Tibial nerve (tissue), 4 donors: ENCODE measurements at places on chromosomes 2 and 18.

GRCh38 chr2:160730296-160730995 is 236.8 kb upstream of the RBMS1 start:
- H3K36me3 ChIP-seq = no peaks in the 10 kb centered on the region
- no peak for DNase-seq
- H3K27me3 ChIP-seq = no peaks in the 10 kb centered on the region
- no peak overlapping the region for H3K4me3 ChIP-seq

- no peak overlapping the region for H3K4me3 ChIP-seq
- H3K27me3 ChIP-seq = no peaks in the 10 kb centered on the region
- no peaks in the 10 kb centered on the region for H3K36me3 ChIP-seq
- H3K27ac ChIP-seq = no peak overlapping the region
- DNase-seq = no peak
- peaks cover 2% of the 10 kb centered on the region for H3K4me1 ChIP-seq
These were observed 43.9 kb upstream of the GALR1 start for GRCh38 chr18:77205769-77206168.

DNA sequence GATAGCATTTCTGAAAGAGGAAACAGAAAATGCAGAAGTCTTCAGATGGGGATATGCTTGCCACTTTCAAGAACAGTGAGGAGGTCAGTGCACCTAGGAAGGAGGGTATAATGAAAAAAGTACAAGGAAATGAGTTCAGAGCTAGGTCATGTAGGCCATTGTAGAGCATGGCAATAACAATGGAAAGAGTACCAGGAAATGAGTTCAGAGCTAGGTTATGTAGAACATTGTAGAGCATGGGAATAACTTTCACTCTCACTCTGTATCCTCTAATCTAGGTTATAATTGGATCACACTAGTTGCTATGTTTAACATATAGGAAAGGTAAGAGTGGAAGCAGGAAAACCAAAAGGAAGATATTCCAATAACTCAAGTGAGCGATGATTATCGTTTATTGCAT is 12.3 kb downstream of the SCG2 start:
- H3K27ac ChIP-seq = no peak overlapping the region
- H3K36me3 ChIP-seq = no peaks in the 10 kb centered on the region
- no peaks in the 10 kb centered on the region for H3K27me3 ChIP-seq
- no peaks in the 10 kb centered on the region for H3K4me1 ChIP-seq
- DNase-seq = no peak

DNA sequence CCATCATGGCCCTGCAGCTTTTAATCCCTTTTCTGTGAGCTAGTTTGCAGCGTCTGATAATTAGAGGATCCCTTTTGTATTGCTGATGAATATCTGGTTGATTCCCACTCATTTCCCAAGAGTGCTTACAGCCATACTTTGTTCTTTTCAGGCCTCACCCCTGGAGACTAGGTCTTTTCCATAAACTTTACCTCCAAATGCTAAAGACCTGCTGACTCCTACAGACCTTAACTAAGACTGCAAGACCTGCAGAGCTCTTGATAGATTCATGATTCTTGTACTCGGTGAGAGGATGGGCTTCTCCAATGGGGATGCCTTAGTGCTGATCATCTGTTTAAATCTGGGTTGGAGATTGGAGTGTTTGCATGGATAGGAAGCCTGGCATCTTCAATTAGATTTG is 33.1 kb upstream of the DYNAP start:
- H3K36me3 ChIP-seq = no peaks in the 10 kb centered on the region
- DNase-seq = no peak
- H3K4me3 ChIP-seq = no peak overlapping the region
- no peaks in the 10 kb centered on the region for H3K27me3 ChIP-seq
- H3K4me1 ChIP-seq = no peaks in the 10 kb centered on the region
- no peak overlapping the region for H3K27ac ChIP-seq

- no peak for DNase-seq
- H3K27me3 ChIP-seq = no peaks in the 10 kb centered on the region
- peaks cover 10% of the 10 kb centered on the region for H3K4me1 ChIP-seq
- H3K36me3 ChIP-seq = no peaks in the 10 kb centered on the region
- no peak overlapping the region for H3K4me3 ChIP-seq
These were observed 21.8 kb downstream of the ZNF532 start for GRCh38 chr18:58886431-58886830.

DNA sequence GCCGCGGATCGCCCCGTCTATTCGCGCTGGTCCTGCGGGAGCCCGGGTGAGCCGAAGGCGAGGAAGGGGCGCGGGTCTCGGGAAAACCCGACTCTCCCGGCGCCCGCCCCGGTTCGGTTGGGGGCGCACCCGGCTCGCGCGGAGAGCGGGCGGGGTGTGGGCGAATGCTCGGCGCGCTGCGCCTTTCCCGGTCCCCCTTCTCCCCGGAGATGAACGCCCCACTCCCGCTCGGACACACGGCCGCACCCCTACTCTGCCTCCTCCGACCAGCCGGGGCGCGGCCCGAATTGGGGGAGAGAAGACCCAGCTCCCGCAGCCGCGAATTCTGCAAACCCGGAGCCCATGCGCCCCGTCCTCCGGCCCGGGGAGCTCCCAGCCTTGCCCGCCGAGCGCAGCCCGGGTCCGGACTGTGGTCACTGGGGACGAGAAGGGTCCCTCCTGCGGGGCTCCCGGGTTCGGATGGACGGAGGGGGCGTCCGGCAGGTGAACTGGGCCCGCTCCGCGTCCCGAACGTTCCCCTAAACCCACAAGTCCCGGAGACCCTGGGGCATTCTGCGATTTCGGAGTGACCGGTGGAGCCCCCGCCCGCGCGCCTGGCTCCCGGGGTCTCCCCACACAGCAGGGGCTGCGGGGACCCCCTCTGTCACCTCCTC is 734 bp downstream of the KCNG2 start:
- no peaks in the 10 kb centered on the region for H3K27me3 ChIP-seq
- H3K27ac ChIP-seq = no peak overlapping the region
- H3K4me3 ChIP-seq = peak overlapping the region; percentile 49
- peaks cover 17% of the 10 kb centered on the region for H3K4me1 ChIP-seq

- H3K4me1 ChIP-seq = no peaks in the 10 kb centered on the region
- no peak overlapping the region for H3K4me3 ChIP-seq
- DNase-seq = no peak
- H3K27me3 ChIP-seq = no peaks in the 10 kb centered on the region
- no peak overlapping the region for H3K27ac ChIP-seq
These were observed 196.0 kb downstream of the DCC start for GRCh38 chr18:52536039-52536438.

GRCh38 chr18:28123401-28124030 is 53.4 kb downstream of the CDH2 start:
- H3K4me1 ChIP-seq = peaks cover 19% of the 10 kb centered on the region
- no peaks in the 10 kb centered on the region for H3K36me3 ChIP-seq

- no peak overlapping the region for H3K27ac ChIP-seq
- H3K4me1 ChIP-seq = no peaks in the 10 kb centered on the region
- DNase-seq = no peak
- H3K4me3 ChIP-seq = no peak overlapping the region
These were observed 83.4 kb downstream of the MYCN start for GRCh38 chr2:16023506-16024360.

DNA sequence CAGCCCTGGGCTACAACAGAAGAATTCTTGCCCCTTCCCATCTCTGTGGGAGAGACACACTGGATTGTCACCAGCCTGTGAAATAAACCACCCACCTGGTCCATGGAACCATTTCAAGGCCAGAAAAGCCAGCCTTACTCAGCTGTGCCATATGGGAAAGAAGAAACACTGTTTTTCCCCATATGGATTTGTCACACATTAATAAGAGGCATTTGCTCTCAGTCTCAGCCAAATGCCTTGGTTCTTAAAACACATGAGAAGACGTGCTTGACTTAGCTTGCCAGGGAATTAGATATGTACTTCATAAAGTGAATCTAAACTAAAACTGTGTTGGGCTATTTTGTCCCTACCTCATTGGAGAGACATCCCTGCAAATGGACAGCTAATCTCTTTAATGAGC is 308.6 kb upstream of the TNP1 start:
- DNase-seq = no peak
- no peaks in the 10 kb centered on the region for H3K4me1 ChIP-seq
- no peaks in the 10 kb centered on the region for H3K27me3 ChIP-seq
- no peak overlapping the region for H3K4me3 ChIP-seq

DNA sequence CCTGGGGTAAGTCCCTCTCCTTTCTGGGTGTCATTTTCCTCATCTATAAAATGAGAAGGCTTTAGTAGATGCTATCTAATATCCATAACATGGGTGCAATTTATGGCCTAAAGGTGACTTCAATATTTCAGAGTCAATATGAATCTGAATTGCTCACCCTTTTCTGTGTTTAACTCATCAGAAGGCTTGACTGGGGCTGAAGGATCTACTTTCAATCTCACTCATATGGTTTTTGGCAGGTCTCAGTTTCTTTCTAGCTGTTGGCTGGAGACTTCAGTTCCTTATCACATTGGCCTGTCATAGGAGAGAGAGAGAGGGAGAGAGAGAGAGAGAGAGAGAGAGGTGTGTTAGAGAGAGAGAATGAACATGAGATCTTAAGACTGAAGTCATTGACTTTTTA is 343.7 kb upstream of the MEX3C start:
- no peak for DNase-seq
- H3K4me1 ChIP-seq = no peaks in the 10 kb centered on the region
- H3K4me3 ChIP-seq = no peak overlapping the region
- H3K27ac ChIP-seq = no peak overlapping the region
- no peaks in the 10 kb centered on the region for H3K27me3 ChIP-seq

DNA sequence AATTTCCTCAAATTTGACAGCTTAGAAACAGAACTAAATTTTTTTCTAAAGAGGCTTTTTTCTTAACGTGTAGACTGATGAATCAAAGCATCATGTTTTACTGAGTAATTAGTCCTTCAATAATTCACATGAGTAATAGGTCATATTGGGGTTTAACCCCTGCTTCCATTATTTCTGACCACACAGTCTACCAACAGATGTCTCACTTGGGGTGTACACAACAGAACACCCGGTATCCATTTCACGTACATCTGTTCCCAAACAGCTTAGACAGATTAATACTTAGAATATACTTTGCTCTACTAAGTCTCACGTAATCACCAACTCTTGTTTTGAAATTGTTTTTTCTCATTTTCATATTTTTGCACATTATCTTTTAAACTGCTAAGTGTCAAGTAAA is 14.8 kb downstream of the CERKL start:
- no peak for DNase-seq
- H3K27ac ChIP-seq = no peak overlapping the region
- H3K4me1 ChIP-seq = no peaks in the 10 kb centered on the region
- no peaks in the 10 kb centered on the region for H3K36me3 ChIP-seq

- H3K4me3 ChIP-seq = no peak overlapping the region
- no peak overlapping the region for H3K27ac ChIP-seq
- no peaks in the 10 kb centered on the region for H3K27me3 ChIP-seq
- no peaks in the 10 kb centered on the region for H3K36me3 ChIP-seq
- H3K4me1 ChIP-seq = peaks cover 6% of the 10 kb centered on the region
- no peak for DNase-seq
These were observed 159.8 kb upstream of the STK17B start for GRCh38 chr2:196331143-196331542.

- H3K36me3 ChIP-seq = no peaks in the 10 kb centered on the region
- no peaks in the 10 kb centered on the region for H3K4me1 ChIP-seq
- no peak overlapping the region for H3K27ac ChIP-seq
These were observed 908.5 kb upstream of the CNTNAP5 start for GRCh38 chr2:123116595-123116994.

GRCh38 chr2:240946654-240947053 is 40.5 kb downstream of the CROCC2 start:
- no peaks in the 10 kb centered on the region for H3K4me1 ChIP-seq
- no peak overlapping the region for H3K4me3 ChIP-seq
- no peaks in the 10 kb centered on the region for H3K36me3 ChIP-seq
- no peaks in the 10 kb centered on the region for H3K27me3 ChIP-seq
- no peak overlapping the region for H3K27ac ChIP-seq
- no peak for DNase-seq

- H3K27me3 ChIP-seq = no peaks in the 10 kb centered on the region
- no peaks in the 10 kb centered on the region for H3K36me3 ChIP-seq
- no peak overlapping the region for H3K27ac ChIP-seq
- DNase-seq = no peak
- H3K4me3 ChIP-seq = no peak overlapping the region
These were observed 199.7 kb downstream of the KCNS3 start for GRCh38 chr2:18078216-18078615.

- H3K4me3 ChIP-seq = no peak overlapping the region
- DNase-seq = no peak
- no peaks in the 10 kb centered on the region for H3K27me3 ChIP-seq
- no peak overlapping the region for H3K27ac ChIP-seq
- no peaks in the 10 kb centered on the region for H3K36me3 ChIP-seq
These were observed 86.6 kb downstream of the ASB1 start for GRCh38 chr2:238513346-238513745.

DNA sequence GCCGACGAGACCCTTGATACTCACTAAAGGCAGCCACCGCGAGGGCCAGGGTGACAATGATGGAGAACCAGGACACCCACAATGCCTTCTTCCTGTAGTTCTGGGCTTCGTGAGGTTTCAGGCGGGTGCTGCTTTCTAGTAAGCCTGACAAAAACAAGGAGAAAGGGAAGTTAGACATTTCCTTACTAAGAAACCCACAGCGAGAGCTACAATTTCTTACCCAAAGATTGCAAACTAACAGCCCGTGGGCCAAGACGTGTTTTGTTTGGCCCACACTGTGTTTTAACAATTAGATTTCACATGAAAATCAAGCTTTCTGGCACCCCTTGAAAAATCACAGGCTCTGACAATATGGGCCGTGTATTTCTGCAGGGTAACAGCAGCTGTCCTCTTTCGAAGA is 5.6 kb downstream of the TMEM163 start:
- no peak overlapping the region for H3K4me3 ChIP-seq
- no peak for DNase-seq
- H3K4me1 ChIP-seq = peaks cover 3% of the 10 kb centered on the region
- H3K36me3 ChIP-seq = no peaks in the 10 kb centered on the region
- H3K27me3 ChIP-seq = no peaks in the 10 kb centered on the region

DNA sequence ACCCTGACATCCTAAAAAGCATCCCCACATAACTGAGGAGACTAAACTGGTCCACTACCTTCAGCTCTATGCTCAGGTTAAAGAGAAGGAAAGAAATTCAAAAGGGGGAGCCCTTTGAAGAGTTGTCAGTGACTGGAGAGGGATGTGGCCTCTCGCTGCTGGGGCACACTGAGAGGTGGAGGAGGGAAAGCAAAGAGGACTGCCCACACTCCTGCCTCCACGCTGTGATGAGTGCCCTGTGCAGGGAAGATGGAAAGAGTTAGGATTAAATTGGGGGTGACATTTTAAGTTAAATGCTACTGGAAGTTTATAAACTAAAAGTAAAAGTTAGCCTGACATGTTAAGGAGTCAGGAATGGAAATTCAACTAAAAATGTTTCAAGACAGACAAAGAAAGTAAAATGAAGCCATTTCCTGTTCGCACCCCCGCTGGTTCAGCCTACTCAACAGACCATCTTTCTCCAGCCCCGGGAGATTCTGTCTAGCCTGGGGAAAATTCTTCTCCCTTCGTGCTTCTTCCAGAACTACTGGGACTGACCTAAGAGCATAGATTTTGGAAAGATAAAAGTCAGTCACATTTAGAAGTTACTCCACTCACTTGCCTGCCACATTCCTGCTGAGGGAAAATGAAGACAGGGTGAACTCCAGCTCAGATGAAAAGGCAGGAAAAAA is 17.8 kb upstream of the INO80C start:
- peaks cover 11% of the 10 kb centered on the region for H3K4me1 ChIP-seq
- no peak overlapping the region for H3K27ac ChIP-seq
- H3K4me3 ChIP-seq = no peak overlapping the region
- no peak for DNase-seq
